ENCODE measurements at places on chromosomes 7 and 10.

- DNase-seq, result no peak
Measured at GRCh38 chr10:81096558-81096957, 558.9 kb downstream of the SH2D4B start.

DNA sequence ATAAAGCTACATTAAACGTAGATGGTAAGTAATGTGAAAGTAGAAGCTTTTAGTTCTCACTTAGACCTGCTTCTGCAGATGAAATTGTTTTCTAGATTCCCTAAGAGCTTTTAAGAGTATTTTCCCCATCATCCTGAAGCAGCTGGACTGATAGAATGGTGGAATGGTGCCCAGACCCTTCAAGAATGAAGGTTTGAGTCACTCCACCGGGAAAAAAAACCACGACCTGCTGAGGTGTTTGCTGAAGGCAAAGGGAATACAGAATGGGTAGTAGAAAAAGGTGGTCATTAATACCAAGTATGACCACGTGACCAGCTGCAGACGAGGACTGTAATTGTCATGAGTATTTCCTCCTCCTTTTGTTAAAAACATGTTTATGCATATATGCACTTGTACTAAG, 79.2 kb upstream of the PTPRZ1 start:
- DNase-seq, result no peak

DNA sequence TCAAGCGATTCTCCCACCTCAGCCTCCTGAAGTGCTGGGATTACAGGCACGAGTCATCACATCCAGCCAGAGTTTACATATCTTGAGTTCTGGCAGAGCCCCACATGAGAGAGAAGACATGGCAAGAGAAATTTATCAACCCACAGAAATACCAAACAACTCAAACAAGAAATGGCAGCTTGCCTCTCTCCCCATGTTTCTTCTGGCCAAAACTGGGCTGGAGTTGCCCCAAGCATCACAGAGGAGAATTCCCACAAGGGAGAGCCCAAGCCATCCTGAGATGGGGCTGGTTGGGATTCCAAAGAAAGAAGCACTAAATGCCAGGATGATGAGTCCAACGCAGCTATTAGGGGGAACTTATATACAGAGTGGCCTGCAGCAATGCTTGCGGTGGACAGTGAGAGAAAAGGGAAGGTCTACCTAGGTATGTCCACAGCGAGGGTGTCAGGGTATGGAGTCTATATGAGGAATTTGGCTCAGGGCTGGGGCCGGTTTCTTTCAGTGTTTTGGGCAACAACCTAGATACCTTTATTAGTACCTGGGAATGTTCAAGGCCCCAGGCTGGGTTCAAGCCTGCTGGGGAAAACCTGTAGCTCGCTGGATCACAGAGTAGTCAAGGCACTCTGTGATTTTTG, 14.5 kb upstream of the PAX4 start:
- DNase-seq, result no peak

DNA sequence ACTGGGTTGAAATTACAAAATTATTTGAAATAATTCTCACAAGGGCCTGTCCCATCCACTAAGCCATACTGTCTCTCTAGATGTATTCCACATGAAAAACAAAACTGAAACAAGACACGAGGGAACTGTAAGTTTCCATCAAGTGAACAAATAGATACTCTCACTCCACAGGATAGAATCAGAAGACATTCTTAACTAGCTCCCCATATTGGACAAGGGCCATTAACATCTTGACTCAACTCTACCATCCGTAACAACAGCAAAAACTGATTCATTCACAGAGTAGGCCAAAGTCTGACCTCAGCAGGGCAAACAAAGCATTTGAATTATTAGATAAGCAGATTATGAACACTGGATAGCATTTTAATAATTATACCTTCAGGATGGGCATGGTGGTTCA, 29.1 kb downstream of the UBE2H start:
- no peak for DNase-seq

GRCh38 chr10:79904671-79905321, 44.1 kb downstream of the SFTPD start:
- DNase-seq, result peak; percentile 57

GRCh38 chr7:66707825-66708224, 32.7 kb upstream of the RABGEF1 start:
- DNase-seq, result no peak

DNA sequence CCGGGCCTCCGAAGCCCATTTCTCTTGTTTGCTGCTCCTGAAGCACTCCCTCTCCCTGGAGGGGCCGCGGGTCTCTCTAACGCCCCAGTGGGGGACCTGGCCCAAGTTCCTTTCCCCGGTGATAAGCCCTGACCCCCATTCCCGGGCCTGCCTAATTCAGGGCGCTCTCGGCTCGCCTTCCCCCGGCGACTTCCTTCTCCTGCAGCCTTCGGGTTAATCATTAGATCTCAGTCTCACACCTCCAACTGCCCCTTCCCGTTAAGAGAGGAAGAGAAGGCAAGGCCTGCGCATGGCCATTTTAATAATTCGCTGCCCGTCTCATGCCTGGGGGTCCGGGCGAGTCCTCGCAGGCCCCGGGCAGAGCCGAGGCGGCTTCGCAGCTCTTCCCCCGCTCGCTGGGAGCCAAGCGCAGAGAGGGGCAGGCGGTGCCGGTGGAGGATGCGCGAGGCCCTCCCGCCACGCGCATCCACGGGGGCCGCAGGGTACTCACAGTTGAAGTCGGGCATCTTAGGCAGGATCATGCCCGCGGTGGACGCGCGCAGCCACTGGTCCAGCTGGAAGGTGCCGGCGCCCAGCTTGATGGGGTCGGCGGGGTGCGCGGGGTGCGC, 1.2 kb downstream of the MNX1 start:
- no peak for DNase-seq

DNA sequence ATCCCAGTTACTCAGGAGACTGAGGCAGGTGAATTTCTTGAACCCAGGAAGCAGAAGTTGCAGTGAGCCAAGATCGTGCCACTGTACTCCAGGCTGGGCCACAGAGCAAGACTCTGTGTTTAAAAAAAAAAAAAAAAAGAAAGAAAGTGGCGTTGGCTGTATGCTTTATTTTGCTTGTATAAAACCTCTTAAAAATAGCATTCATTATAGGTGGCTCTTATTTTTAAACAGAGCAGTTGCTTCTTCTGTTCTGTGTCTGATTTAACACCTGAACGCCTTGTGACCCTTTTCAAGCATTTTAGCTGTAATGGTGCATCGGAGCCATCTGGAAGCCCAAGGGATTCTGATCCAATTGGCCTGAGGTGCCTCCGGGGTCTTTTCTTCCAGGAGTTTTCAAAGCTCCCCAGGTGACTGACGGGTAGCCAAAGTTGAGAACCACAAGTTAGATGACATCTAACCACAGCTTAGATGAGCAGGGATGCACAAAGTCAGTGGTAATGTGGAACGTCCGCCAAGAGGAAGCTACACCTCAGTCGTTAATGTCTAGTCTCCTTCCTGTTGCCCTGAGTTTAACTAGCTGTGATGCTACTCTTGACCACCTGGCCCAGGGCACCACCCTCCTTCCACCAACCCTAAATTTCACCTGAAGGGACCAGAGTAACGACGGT, 274.6 kb upstream of the KLF6 start:
- DNase-seq, result no peak

DNA sequence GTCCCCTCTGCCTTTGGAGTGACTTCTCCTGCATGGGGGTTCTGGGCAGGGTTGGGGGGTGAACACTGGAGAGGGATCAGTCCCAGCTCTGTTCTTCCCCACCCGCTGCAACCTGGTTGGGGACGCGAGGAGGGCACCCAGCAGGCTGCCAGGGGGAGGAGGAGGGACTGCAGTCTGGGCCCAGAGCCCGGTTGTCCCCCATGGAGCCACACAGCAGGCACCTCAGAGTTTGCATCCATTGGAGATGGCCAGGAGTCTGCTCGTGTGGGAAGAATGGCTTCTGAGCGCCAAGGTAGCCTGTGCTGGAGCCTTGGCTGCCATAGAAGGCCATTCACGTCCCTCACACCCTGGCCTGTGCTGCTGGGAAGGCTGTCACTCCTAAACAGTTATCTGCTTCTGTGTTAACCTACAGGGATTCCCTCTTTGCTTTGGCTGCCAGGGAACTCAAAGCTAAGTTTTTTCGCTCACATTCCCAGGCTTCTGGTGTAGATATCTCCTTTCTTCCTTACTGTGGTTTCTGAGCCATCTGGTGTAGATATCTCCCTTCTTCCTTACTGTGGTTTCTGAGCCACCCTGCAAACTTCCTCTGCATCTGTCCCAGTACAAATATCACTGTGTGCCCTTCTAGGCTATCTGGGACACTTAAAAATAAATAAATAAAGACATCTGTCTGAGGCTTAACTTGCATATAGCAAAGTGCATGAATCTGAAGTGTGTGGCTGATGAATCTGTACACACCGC, 133.7 kb downstream of the LHPP start:
- DNase-seq, result no peak

- no peak for DNase-seq
Measured at GRCh38 chr7:41122256-41122987, 580.5 kb downstream of the INHBA start.

DNA sequence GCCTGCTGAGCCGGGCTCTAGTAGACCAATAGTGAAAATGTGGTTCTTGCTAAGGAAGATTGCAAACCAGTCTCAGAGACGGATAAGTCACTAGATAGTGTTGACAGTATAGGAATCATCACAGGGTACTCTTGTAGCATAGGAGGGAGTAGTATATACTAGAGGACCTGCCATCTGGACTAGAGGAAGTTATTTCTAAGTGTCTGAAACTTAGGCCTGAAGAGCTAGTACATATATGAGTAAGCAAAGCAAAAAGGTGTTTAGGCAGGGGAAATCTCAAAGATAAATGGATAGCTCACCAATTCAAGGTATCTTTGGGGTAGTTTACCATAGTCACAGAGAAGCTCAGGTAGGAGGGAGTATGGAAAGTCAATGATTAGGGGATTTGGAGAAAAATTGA, 428.1 kb downstream of the CNTNAP2 start:
- no peak for DNase-seq
